ENCODE measurements at places on chromosomes 7 and 10.

DNA sequence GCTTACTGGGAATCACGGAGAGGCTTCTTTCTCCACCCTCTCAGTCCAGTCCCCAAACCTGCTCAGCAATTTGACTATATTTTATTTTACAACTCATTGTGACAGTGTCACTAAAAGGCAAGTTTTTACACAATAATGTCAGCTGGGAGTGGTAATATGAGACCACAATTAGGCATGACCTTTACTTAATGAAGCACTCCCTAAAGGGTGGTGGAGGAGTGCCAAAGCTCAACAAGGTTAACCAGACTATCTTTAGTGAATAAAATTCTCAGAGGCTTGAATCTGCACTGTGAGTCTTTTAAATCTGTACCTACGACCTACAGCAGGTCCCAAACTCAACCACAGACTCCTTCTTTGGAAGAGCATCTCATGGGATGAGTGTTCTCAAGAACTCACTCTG is 215.6 kb downstream of the TAX1BP1 start:
- no peaks in the 10 kb centered on the region for H3K4me1 ChIP-seq
- H3K36me3 ChIP-seq: no peaks in the 10 kb centered on the region
- H3K27me3 ChIP-seq: no peaks in the 10 kb centered on the region
- no peak overlapping the region for H3K27ac ChIP-seq

GRCh38 chr7:93992421-93993110 is 11.6 kb downstream of the BET1 start:
- H3K4me3 ChIP-seq: no peak overlapping the region
- H3K36me3 ChIP-seq: peaks cover 16% of the 10 kb centered on the region
- no peak for DNase-seq
- no peaks in the 10 kb centered on the region for H3K27me3 ChIP-seq
- H3K4me1 ChIP-seq: no peaks in the 10 kb centered on the region
- no peak overlapping the region for H3K27ac ChIP-seq

DNA sequence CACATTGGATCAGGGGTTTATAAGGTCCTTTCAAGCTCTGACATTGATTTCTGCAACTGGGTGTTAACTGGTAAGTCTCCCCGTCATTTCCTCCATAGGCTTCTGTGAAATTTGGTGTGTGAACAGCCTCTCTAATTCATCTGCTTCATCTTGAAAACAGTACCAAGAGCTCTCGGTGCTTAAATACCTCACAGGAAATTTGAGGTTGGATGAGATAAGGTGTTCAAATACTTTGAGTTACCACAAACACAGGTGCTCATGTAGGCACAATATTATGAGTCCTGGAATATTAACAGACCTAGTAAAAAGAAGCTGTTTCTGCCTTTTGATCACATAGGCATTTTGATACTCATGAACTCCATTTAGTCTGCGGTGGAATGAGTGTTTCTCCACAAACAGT is 85.2 kb downstream of the RTKN2 start:
- no peak overlapping the region for H3K27ac ChIP-seq
- H3K4me1 ChIP-seq: no peaks in the 10 kb centered on the region

- H3K27me3 ChIP-seq: no peaks in the 10 kb centered on the region
- H3K36me3 ChIP-seq: peaks cover 10% of the 10 kb centered on the region
- H3K4me1 ChIP-seq: peaks cover 12% of the 10 kb centered on the region
- H3K27ac ChIP-seq: no peak overlapping the region
- H3K4me3 ChIP-seq: no peak overlapping the region
These were observed 187.1 kb downstream of the MLLT10 start for GRCh38 chr10:21721000-21721665.

DNA sequence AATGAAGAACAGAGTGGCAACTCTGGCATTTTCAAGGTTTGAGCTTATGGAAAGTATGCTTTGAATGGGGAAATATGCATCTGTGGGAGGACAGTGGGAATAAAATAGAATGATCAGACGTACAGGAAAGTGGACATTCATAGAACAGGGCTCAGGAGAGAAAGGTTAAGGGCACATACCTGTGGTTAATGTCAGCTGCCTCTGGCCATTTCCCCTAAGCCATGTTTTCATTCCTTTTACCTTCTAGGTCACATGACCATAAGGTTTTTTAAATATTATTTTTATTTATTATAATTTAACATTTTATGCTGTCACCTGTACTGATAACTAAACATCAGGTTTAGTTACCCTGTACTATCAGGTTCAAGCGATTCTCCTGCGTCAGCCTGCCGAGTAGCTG is 52.8 kb downstream of the LRRC4 start:
- peaks cover 3% of the 10 kb centered on the region for H3K36me3 ChIP-seq
- no peaks in the 10 kb centered on the region for H3K27me3 ChIP-seq
- no peaks in the 10 kb centered on the region for H3K4me1 ChIP-seq
- DNase-seq: no peak
- H3K4me3 ChIP-seq: no peak overlapping the region

DNA sequence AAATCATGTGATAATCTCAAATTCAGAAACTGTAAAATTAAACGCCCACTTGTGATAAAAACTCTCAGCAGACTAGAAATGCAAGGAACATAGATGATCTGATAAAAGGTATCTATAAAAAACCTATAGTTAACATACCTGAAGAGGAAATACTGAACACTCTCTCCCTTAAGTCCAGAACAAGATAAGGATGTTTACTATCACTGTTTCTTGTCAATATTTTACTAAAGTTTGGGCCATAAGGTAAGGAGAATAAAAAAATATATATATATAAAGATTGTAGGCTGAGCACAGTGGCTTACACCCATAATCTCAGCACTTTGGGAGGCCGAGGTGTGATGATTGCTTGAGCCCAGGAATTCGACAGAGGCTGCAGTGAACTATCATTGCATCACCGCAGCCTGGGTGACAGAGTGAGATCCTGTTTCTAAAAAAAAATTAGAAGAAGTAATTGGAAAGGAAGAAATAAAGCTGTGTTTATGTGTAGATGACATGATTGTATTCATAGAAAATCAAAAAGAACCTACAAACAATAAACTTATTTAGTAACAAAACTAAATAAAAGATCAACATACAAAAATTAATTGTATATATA is 28.4 kb downstream of the MPLKIP start:
- H3K27me3 ChIP-seq: no peaks in the 10 kb centered on the region
- DNase-seq: no peak
- peaks cover 1% of the 10 kb centered on the region for H3K36me3 ChIP-seq
- H3K4me3 ChIP-seq: no peak overlapping the region
- H3K27ac ChIP-seq: no peak overlapping the region

GRCh38 chr7:99128076-99128950 is 15.6 kb downstream of the SMURF1 start:
- peaks cover 53% of the 10 kb centered on the region for H3K4me1 ChIP-seq
- H3K27ac ChIP-seq: peak overlapping the region; percentile 56
- no peaks in the 10 kb centered on the region for H3K36me3 ChIP-seq
- H3K27me3 ChIP-seq: no peaks in the 10 kb centered on the region
- no peak for DNase-seq

GRCh38 chr10:42924484-42924883 is 141.9 kb downstream of the BMS1 start:
- H3K4me3 ChIP-seq: no peak overlapping the region
- H3K27ac ChIP-seq: no peak overlapping the region
- no peaks in the 10 kb centered on the region for H3K27me3 ChIP-seq
- peak; percentile 28 for DNase-seq

GRCh38 chr7:158758586-158759244 is 54.1 kb upstream of the NCAPG2 start:
- no peaks in the 10 kb centered on the region for H3K27me3 ChIP-seq
- DNase-seq: no peak
- H3K4me1 ChIP-seq: no peaks in the 10 kb centered on the region
- H3K27ac ChIP-seq: no peak overlapping the region
- H3K4me3 ChIP-seq: no peak overlapping the region

GRCh38 chr7:150453181-150453580 is 2.8 kb downstream of the GIMAP8 start:
- H3K27me3 ChIP-seq: no peaks in the 10 kb centered on the region
- DNase-seq: no peak
- H3K4me3 ChIP-seq: peak overlapping the region; percentile 19
- H3K4me1 ChIP-seq: peaks cover 13% of the 10 kb centered on the region
- no peak overlapping the region for H3K27ac ChIP-seq
- no peaks in the 10 kb centered on the region for H3K36me3 ChIP-seq

DNA sequence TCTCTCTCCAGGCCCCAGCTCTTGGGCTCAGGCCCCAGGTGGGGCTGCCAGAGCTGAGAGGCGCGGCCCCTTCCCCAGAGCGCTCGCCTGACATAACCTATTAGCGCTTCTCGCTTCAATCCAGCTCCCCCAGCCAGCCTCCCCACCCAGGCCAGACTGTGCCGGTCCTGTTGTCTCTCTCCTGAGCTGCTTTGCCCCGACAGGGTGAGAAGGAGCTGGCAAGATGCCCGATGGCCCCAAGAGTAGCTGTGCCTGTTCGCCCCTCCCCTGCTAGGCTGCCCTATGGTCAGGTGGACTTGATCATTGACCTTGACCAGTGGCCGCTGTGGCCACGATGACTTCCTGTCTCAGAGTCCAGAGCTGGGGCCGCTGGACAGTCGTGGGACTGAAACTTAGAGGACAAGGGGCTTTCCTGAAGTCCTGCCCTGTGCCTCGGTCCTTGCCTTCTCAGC is 9.1 kb downstream of the TMEM270 start:
- H3K4me1 ChIP-seq: peaks cover 27% of the 10 kb centered on the region
- H3K27me3 ChIP-seq: no peaks in the 10 kb centered on the region
- no peak overlapping the region for H3K4me3 ChIP-seq
- DNase-seq: peak; percentile 63
- H3K27ac ChIP-seq: peak overlapping the region; percentile 33
- H3K36me3 ChIP-seq: no peaks in the 10 kb centered on the region

- H3K4me1 ChIP-seq: no peaks in the 10 kb centered on the region
- no peak for DNase-seq
- no peaks in the 10 kb centered on the region for H3K36me3 ChIP-seq
These were observed 97.3 kb upstream of the NAMPT start for GRCh38 chr7:106382129-106382528.

DNA sequence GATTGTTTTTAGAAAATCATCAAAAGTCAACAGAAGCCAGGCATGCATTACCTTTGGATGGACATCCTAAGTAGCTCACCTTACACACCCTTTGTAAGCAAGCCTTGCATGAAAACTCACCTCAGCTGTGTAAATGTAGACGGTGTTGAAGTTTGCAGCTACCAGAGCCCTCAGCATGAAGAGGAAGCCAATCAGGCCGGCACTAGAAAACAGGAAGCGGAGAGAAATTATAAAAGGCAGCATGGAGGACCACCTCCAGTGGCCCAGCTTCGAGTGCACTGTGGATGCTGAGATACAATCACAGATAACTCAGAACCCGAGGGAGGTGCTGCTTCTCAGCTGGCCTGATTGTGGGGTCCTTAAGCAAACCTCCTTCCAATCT is 75.3 kb downstream of the SVOPL start:
- no peak overlapping the region for H3K4me3 ChIP-seq
- H3K27ac ChIP-seq: no peak overlapping the region
- no peak for DNase-seq
- no peaks in the 10 kb centered on the region for H3K4me1 ChIP-seq

GRCh38 chr7:110017405-110017804 is 1073.5 kb upstream of the LRRN3 start:
- H3K36me3 ChIP-seq: no peaks in the 10 kb centered on the region
- H3K27me3 ChIP-seq: peaks cover 2% of the 10 kb centered on the region
- H3K4me3 ChIP-seq: no peak overlapping the region
- H3K27ac ChIP-seq: no peak overlapping the region
- no peak for DNase-seq

GRCh38 chr7:10860516-10860915 is 113.2 kb upstream of the PHF14 start:
- H3K27ac ChIP-seq: no peak overlapping the region
- H3K4me3 ChIP-seq: no peak overlapping the region
- no peaks in the 10 kb centered on the region for H3K36me3 ChIP-seq
- DNase-seq: no peak
- H3K4me1 ChIP-seq: no peaks in the 10 kb centered on the region

GRCh38 chr10:72006026-72006425 is 41.8 kb downstream of the CHST3 start:
- H3K36me3 ChIP-seq: no peaks in the 10 kb centered on the region
- H3K4me3 ChIP-seq: no peak overlapping the region
- no peak for DNase-seq
- H3K27ac ChIP-seq: no peak overlapping the region
- H3K4me1 ChIP-seq: no peaks in the 10 kb centered on the region

GRCh38 chr7:27153526-27153925 is 1.1 kb upstream of the HOXA3 start:
- no peak overlapping the region for H3K4me3 ChIP-seq
- peaks cover 51% of the 10 kb centered on the region for H3K27me3 ChIP-seq
- H3K36me3 ChIP-seq: no peaks in the 10 kb centered on the region

- DNase-seq: no peak
- H3K27me3 ChIP-seq: no peaks in the 10 kb centered on the region
- H3K4me1 ChIP-seq: no peaks in the 10 kb centered on the region
- H3K27ac ChIP-seq: no peak overlapping the region
These were observed 74.3 kb upstream of the MKX start for GRCh38 chr10:27819781-27820531.

- DNase-seq: no peak
- H3K4me1 ChIP-seq: no peaks in the 10 kb centered on the region
- H3K27ac ChIP-seq: no peak overlapping the region
- H3K36me3 ChIP-seq: no peaks in the 10 kb centered on the region
- H3K4me3 ChIP-seq: no peak overlapping the region
These were observed 25.1 kb upstream of the FAM170B start for GRCh38 chr10:49158915-49159314.

DNA sequence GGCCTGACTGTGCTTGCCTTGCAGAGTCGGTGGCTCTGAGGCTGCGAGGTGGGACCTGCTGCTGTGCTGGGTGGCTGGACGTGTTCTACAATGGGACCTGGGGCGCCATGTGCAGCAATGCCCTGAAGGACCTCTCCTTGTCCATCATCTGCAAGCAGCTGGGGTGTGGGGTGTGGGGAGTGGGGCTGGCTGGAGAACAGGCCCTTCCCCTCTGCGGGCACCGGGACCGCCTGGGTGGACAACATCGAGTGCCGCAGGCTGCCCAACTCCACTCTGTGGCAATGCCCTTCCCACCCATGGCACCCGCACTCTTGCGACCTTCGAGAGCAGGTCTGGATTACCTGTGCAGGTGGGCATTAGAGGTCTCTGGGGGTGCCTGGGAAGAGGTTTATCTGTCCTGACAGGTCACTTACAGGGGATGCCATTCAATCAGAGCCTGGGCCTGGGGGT is 10.9 kb downstream of the SCART1 start:
- no peak for DNase-seq
- H3K4me1 ChIP-seq: no peaks in the 10 kb centered on the region
- no peaks in the 10 kb centered on the region for H3K27me3 ChIP-seq
- H3K27ac ChIP-seq: no peak overlapping the region
- no peaks in the 10 kb centered on the region for H3K36me3 ChIP-seq

DNA sequence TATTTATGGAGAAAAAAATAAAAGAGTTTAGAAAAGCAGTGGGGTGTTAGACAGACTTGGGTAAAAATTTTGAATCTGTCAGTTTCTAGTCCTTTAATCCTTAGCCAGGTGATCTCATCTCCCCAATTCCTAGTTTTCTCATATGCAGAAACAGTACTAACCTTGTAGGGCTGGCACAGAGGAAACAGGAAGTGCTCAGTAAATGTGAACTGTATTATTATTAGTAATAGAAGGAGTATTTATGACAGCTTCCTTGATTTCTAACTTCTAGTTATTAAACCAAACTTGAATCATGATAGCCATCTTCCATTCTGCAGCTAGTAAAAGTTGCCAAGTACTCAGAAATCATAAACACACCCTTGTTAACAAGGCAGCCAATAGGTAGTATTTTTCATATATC is 12.5 kb downstream of the TBX20 start:
- no peak overlapping the region for H3K27ac ChIP-seq
- H3K27me3 ChIP-seq: peaks cover 2% of the 10 kb centered on the region
- no peak overlapping the region for H3K4me3 ChIP-seq
- no peaks in the 10 kb centered on the region for H3K4me1 ChIP-seq
- DNase-seq: no peak

- peaks cover 1% of the 10 kb centered on the region for H3K4me1 ChIP-seq
- H3K36me3 ChIP-seq: no peaks in the 10 kb centered on the region
- peak overlapping the region; percentile 50 for H3K27ac ChIP-seq
- no peak for DNase-seq
- H3K4me3 ChIP-seq: peak overlapping the region; percentile 54
These were observed 448 bp upstream of the SRPK2 start for GRCh38 chr7:105389088-105389650.

All from liver (tissue), 10 donors.